ENCODE measurements at places on chromosomes 12 and 14. TPM values are rescaled to one million over a fixed set of nuclear protein-coding genes. Genes with fewer than 3 reads are reported as not detected.

DNA sequence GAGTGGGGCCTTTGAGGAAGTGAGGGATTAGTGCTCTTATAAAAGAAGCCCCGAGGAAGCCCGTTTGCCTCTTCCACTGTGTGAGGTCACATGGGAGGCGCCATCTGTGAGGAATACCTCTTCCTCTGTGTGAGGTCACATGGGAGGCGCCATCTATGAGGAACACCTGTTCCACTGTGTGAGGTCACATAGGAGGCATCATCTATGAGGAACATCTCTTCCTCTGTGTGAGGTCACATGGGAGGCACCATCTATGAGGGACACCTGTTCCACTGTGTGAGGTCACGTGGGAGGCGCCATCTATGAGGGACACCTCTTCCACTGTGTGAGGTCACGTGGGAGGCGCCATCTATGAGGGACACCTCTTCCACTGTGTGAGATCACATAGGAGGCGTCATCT is 69.7 kb downstream of the SLC24A4 start:
- DNase-seq = peak; percentile 57

GRCh38 chr12:85755760-85756159 is 80.4 kb downstream of the RASSF9 start:
- no peak for DNase-seq

DNA sequence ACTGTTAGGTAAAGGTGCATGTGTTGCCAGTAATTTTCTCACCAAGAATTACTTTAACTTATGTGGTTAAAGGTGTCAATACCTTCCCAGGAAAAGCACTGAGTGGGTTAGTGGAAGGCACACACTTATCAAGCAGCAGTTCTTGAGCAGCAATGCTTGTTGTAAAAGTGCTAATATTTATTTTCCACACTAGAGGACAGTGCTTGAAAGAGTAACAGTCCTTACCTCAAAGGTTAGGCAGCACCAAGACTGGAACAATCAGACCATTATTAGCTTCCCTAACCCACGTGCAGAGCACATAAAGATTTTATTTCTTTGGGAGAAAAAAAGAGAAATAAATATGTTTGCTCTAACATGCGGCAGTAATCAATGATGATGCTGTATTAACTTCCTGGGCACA is 48.8 kb upstream of the KRR1 start:
- no peak for DNase-seq

DNA sequence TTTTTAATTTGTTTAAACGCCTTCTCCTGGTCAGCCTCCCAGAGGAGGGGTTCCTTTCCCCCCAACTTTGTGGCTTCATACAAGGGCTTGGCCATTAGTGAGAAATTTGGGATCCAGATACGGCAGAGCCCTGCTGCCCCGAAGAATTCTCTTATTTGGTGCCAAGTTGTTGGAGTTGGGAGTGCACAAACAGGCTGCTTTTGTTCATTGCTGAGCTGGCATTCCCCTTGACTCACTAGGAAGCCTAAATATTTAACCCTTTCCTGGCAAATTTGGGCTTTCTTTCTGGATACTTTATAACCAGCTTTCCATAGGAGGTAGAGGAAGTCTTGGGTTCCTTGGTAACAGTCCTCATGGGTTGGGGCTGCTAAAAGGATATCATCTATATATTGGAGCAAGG is 10.3 kb upstream of the ADAM21 start:
- no peak for DNase-seq

Gene PELI2
- 7.3 TPM for total RNA-seq

Gene OTUB2
- total RNA-seq = 1.2 TPM
